ENCODE measurements at places on chromosomes 7 and 10.

DNA sequence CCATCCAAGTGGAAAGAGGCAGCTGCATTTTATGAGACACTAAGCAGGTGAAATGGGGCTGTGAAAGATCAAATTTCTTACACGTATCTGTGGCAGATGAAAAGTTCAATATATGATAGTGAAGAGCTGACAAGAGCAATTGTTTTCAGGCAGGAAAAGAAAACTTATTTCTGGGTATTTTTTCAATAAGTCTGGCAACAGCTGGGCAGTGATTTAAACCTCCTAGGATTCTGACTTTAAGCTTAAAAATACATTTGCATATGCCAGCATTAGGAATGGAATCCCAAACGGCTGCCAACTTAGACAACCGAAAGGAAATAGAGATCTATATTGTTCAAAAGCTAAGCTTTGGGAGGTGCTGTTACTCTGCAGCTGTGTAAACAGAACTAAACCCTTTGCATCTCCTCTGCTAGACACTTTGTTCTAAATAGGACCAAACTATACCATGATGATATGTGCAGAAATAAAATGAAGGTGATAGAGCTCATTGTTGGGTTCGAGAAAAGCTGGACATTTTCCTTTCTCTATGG lies 26.1 kb downstream of the DYNC1I1 start:
- no peak overlapping the region for H3K27ac ChIP-seq
- DNase-seq: no peak
- H3K4me1 ChIP-seq: no peaks in the 10 kb centered on the region
- no peak overlapping the region for H3K4me3 ChIP-seq
- H3K27me3 ChIP-seq: peaks cover 2% of the 10 kb centered on the region
- no peaks in the 10 kb centered on the region for H3K36me3 ChIP-seq

GRCh38 chr10:115875172-115875571 lies 397.8 kb downstream of the GFRA1 start:
- no peak overlapping the region for H3K27ac ChIP-seq
- no peaks in the 10 kb centered on the region for H3K27me3 ChIP-seq
- H3K4me3 ChIP-seq: no peak overlapping the region
- H3K36me3 ChIP-seq: no peaks in the 10 kb centered on the region

DNA sequence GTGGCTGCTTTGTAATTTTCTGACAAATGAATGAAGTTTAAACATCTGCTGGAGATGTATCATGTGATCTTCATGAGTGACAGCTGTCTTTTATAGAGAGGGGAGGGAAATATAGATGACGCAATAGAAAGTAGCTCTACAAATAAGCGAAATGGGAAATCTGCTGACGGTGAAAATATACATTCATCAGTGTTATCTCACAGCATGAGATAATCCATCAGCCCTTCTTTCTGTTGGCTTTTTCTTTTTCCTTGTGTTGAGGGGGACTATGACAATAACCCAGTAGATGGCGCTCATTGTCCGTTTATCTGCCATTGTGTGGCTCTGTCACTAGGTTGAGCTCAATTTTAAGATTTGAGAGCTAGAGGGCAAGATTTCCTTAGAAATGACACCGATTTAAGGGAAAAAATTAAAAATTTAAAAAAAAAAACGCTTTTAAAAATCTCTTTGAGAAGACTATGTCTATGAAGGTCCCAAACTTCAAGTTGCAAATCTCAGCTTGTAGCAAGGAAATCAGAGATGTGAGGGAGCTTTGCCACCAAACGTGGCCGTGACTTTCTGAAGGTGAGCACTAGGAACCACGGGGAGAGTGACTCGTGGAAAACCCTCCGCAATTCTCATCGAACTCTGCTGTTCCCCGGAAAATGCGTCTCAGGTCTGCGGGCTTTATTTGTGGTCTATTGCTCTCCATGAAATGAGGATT lies 114.6 kb upstream of the SFMBT2 start:
- peaks cover 23% of the 10 kb centered on the region for H3K27me3 ChIP-seq
- DNase-seq: peak; percentile 48

DNA sequence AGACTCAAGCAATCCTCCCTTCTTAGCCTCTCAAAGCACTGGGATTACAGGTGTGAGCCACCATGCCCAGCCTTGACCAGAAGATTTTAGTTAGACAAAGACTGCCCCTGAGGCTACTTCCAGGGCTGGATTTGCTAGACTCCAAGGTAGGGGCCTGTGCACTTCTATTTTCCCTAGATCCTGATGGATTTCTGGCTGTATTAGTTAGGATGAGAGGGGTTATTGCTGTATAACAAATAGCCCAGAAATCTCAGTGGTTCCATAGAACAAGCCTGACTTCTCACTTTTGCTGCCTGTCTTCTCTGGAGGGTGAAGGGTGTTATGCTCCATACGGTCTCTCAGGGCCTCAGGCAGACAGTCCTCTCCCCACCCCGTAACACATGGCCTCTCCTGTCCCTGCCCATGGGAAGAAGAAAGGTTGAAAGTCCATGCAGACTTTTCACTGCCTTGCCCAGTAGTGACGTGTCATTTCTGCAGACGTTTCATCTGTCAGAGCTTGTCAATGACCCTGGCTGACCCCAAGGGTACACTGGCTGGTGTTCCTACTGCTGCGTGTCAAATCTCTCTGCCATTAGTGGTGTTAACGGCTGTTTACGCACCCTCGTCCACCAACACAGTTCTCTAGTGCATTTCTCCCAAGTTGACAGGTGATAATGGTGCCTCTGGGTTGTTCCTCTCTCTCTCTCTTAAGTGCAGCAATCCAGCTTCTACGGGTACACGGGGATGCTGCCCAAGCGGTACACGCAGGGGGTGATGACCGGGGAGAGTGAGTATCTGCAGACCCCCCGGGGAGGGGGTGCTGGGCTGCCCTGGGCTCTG lies 11.6 kb downstream of the SLC29A4 start:
- H3K36me3 ChIP-seq: no peaks in the 10 kb centered on the region
- H3K4me3 ChIP-seq: no peak overlapping the region
- peaks cover 11% of the 10 kb centered on the region for H3K4me1 ChIP-seq
- peaks cover 18% of the 10 kb centered on the region for H3K27me3 ChIP-seq
- no peak for DNase-seq

GRCh38 chr10:13382703-13383398 lies 34.8 kb upstream of the SEPHS1 start:
- no peak for DNase-seq
- peaks cover 8% of the 10 kb centered on the region for H3K4me1 ChIP-seq
- H3K27me3 ChIP-seq: peaks cover 30% of the 10 kb centered on the region
- H3K4me3 ChIP-seq: peak overlapping the region; percentile 33
- H3K36me3 ChIP-seq: no peaks in the 10 kb centered on the region
- no peak overlapping the region for H3K27ac ChIP-seq

- no peaks in the 10 kb centered on the region for H3K4me1 ChIP-seq
- no peak overlapping the region for H3K27ac ChIP-seq
- H3K36me3 ChIP-seq: peaks cover 8% of the 10 kb centered on the region
- H3K27me3 ChIP-seq: no peaks in the 10 kb centered on the region
- no peak for DNase-seq
- H3K4me3 ChIP-seq: no peak overlapping the region
These were observed 19.6 kb downstream of the SVIL start for GRCh38 chr10:29615195-29615594.

DNA sequence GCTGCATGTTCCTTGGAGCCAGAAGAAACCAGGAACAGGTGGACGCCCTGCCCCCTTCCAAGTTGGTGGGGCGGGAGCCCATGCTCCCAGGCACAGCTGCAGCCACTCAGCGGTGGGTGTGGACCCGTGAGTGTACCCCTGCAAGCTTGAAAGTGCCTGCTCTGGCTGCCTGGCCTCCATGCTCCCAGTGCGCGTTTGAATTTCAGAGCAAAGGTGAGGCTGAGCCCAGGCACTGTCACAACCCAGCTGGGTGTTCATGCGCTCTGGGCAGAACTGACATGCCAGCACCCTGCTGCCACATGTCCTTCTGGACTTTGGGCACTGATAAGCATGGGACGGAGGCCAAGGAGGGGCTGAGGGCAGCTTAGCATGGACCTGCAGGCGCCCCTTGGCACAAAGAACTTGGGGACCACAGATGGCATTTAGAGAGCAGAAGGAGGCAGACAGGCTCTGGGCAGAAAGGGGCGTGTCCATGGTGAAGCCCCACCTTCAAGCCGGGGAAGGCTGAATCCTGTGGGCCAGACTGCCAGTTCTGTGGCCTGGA lies 402.0 kb upstream of the NRG3 start:
- H3K27me3 ChIP-seq: no peaks in the 10 kb centered on the region
- no peaks in the 10 kb centered on the region for H3K36me3 ChIP-seq
- no peak for DNase-seq
- no peaks in the 10 kb centered on the region for H3K4me1 ChIP-seq
- H3K4me3 ChIP-seq: no peak overlapping the region

- H3K4me3 ChIP-seq: no peak overlapping the region
- H3K27me3 ChIP-seq: no peaks in the 10 kb centered on the region
- no peak for DNase-seq
- H3K27ac ChIP-seq: no peak overlapping the region
These were observed 111.3 kb upstream of the PPP2R2D start for GRCh38 chr10:131789516-131789915.

GRCh38 chr7:24722386-24723177 lies 34.7 kb downstream of the GSDME start:
- no peak overlapping the region for H3K27ac ChIP-seq
- peaks cover 8% of the 10 kb centered on the region for H3K4me1 ChIP-seq
- no peak overlapping the region for H3K4me3 ChIP-seq
- H3K36me3 ChIP-seq: no peaks in the 10 kb centered on the region
- DNase-seq: no peak
- no peaks in the 10 kb centered on the region for H3K27me3 ChIP-seq

DNA sequence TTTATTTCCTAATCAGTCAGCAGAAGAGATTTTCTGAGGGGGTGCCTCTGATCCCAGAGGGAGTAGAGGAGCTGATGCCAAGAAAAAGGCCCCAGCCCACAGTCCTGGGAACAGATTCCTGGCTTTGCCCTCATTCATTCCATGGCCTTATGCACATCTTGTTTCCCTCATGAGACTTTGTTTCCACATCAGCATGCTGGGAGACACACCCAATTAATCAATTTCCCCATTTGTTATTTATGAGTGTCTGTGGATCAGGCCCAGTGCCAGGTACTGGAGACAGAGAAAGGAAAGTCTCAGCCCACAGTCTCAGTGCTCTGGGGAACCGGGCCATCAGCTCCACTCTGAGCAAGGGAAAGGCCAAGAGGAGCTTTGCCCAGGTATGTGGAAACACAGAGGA lies 496.2 kb upstream of the ZMIZ1 start:
- H3K27ac ChIP-seq: no peak overlapping the region
- H3K36me3 ChIP-seq: no peaks in the 10 kb centered on the region
- peaks cover 4% of the 10 kb centered on the region for H3K4me1 ChIP-seq
- H3K4me3 ChIP-seq: no peak overlapping the region
- no peak for DNase-seq

- no peaks in the 10 kb centered on the region for H3K27me3 ChIP-seq
- H3K36me3 ChIP-seq: peaks cover 14% of the 10 kb centered on the region
- peaks cover 24% of the 10 kb centered on the region for H3K4me1 ChIP-seq
- H3K27ac ChIP-seq: peak overlapping the region; percentile 99
These were observed 1.6 kb upstream of the CDK13 start for GRCh38 chr7:39948375-39948955.

DNA sequence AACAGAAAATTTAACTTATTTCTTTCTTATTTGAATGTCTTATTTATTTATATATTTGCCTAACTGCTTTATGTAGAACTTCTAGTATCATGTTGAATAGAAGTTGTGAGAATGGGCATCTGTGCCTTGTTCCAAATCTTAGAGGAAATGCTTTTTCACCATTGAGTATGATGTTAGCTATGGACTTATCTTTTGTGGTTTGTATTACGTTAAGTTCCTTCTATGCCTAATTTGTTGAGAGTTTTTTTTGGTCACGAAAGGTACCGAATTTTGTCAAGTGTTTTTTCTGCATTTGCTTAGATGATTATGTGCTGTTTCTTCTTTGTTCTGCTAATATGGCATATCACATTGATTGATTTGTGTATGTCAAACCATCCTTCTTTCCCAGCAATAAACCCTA lies 161.0 kb upstream of the TRIM24 start:
- H3K36me3 ChIP-seq: no peaks in the 10 kb centered on the region
- DNase-seq: no peak
- H3K4me3 ChIP-seq: no peak overlapping the region
- H3K4me1 ChIP-seq: no peaks in the 10 kb centered on the region

- H3K4me3 ChIP-seq: no peak overlapping the region
- peak; percentile 51 for DNase-seq
- H3K27me3 ChIP-seq: peaks cover 2% of the 10 kb centered on the region
- no peak overlapping the region for H3K27ac ChIP-seq
These were observed 41.8 kb downstream of the BLNK start for GRCh38 chr10:96229568-96230030.

DNA sequence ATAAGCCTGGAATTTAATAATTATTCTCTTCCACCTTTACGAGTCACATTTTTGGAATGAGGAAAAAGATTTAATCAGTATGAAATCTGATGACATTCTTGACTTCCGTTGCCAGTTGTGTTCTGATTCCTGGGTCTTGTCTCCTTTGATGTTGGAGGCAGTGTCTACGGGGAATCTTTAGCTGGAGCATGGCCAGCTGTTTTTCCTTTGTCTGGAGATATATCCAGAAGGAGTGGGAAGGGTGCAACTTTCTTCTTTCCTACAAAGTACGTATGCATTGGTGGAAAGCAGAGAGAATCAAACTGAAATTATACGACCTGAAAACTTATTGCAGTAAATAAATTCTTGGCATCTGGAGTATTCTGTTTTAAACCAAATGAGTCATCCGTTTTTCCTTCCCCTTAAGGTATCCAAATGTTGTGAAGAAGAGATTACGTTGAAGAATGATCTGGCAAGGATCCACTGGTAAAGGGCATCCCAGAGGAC lies 6.9 kb upstream of the GNG11 start:
- H3K4me1 ChIP-seq: no peaks in the 10 kb centered on the region
- H3K4me3 ChIP-seq: no peak overlapping the region
- H3K27me3 ChIP-seq: peaks cover 11% of the 10 kb centered on the region
- H3K27ac ChIP-seq: no peak overlapping the region
- no peaks in the 10 kb centered on the region for H3K36me3 ChIP-seq

DNA sequence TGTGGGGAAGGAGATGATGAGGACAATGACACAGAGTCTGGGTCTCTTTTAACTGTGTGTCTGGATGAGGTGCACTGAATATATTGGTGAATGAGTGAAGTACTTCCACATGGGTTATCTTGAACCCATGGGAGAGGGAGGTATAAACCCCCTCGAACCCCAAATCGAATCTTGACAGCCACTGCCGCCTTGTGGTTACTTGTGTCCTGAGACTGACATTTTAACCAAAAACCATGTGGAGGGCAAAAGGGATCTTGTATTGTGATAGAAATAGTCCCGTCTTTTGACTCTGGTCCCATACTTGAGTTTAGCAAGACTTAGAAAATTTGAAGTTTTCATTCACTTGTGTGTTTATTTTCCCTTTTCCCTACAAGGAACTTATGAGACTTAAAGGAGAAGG lies 283.3 kb downstream of the PHTF2 start:
- no peak overlapping the region for H3K27ac ChIP-seq
- H3K27me3 ChIP-seq: peaks cover 9% of the 10 kb centered on the region
- no peaks in the 10 kb centered on the region for H3K4me1 ChIP-seq
- H3K36me3 ChIP-seq: no peaks in the 10 kb centered on the region
- DNase-seq: no peak

Measured in T-helper 2 cell treated with Interferon-gamma antibody and Interleukin-4, amounts not matched to agents 5 μg/mL and 100 μg/mL, for 36 hours (primary cell).